ENCODE measurements at places on chromosomes 1 and 21.

DNA sequence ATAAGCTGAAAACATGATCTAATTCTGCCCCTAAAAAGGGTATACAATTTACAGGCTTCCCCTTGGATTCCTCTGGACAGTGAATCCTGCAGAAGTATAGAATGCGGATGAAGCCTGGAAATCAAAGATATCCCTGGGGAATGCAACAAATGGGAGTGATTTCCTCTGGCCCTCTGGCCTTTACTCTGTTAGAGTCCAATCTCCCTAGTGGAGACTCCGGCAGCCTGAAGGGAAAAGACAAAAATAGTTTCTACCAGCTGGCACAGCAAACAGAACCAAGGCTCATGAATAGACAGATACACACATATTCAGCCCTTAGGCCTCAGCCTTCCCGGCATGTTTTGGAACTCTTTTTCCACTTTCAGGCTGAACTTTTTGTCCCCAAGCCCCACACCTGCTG lies 3.9 kb upstream of the LRRC52 start:
- no peak for DNase-seq

DNA sequence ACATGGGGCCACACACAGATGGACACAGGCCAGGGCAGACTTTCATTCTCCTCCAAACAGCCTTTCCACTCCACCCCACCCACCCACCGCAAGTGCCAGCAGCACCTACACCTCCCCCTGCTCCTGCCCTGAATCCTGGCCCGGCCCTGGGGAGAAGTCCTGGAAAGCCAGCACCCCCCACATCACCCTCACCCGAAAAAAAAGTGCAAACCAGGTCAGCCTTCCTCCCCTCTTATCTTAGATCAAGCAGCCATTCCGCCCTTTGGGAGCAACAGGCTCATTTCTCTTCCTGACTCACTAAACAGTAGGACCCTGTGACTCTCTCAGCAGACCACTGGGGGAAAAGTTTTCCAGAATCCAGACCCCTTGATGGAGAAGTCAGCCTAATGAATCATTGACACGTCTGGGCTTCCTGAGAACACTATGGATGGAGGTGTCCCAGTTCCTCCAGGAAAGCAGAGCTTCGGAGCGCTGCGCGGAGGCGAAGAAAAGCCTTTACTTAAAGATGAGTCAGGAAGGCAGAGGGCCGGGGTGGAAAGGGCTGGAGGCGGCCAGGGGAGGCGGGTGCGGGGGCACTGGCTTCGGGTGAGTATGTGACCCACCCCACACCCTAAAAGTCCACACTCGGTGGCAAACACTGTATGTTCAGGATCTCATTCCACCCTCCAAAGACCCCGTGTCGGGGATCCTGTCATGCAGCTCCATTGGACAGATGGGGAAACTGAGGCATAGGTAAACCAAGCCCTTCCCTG lies 588.7 kb downstream of the MATN1 start:
- no peak for DNase-seq

- DNase-seq: peak; percentile 99
Measured at GRCh38 chr1:200483491-200484143, 73.8 kb upstream of the ZNF281 start.

DNA sequence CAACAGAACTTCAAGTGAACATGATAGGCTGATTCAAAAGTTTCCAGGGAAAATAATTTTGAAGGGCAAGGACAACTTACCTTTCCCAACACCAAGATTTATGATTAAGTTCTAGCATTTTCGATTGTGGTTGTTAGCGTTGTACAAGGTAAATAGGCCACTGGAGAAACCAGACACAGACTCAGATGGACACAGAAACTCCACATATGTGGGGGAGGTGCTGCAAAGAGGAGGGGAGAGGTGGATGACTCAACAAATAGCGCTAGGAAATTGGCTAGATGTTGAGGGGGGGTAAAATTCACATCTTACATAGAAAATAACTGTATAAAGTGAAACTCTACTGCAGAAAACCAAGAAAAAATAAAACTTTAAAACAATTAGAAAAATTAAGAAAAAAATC lies 564.4 kb downstream of the MATN1 start:
- DNase-seq: no peak

- DNase-seq: no peak
Measured at GRCh38 chr1:95201905-95202304, 32.1 kb upstream of the RWDD3 start.

- DNase-seq: no peak
Measured at GRCh38 chr21:43976661-43977060, 35.4 kb upstream of the TRAPPC10 start.

DNA sequence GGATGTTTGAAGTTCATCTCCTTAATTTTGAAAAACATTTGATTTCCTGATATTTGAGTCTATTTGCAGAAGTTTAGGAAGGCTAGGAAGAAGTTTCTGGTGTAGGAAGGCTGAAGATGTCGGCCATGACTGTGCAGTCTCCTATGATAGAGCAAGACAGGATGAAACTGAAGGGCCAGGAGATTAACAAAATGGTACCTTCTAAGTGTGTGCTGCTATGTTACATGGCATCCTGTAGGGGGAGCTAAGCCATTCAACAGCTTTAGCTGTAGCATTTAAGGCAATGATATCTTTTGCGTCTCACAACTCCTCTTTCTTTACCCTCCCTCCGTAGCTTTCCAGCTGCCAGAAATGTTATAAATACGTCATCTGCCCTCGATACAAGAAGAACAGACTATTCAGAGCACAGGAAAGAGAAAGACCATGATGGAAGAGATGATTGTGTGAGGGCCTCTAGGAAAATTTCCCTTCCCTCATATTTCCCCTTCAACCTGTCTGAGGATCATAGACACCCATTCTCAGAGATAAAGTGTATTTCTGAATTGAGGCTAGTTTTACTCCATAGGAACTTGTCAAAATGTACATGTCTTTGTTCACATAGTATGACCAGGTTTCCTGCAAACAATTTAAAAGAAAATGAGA lies 61.1 kb downstream of the XCL1 start:
- DNase-seq: no peak

- DNase-seq: no peak
Measured at GRCh38 chr1:22257290-22258275, 114.7 kb upstream of the WNT4 start.

DNA sequence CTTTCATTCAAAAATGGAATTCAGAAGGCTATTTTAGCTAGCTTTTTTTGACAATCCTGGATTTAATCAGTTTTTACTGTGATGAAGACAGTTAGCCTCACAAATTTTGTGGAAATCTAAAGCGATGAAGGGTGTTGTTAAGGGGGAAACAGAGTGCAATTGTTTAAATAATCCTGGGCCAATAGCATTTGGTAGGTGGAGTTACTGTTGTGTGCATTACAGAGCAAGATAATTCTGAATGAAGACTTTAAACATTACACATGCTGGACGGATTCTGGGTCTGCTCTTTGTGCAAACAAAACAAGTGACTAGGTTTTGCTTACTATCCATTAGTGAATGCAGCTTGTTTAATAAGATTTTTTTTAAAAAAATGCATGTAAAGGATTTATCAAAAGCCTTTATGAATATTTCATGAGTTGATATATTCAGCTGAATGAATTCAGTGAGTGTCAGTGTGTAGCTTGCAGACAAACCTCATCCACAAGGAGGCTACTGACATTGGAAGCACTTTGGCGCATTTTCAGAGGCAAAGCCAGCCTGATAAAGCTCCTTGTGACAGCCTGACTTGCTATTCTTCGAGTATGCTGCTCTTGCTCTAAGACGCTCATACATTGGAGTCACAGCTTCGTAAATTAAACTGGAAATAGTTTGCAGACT lies 199.6 kb downstream of the PDE4B start:
- no peak for DNase-seq

GRCh38 chr1:227899141-227899819 lies 48.5 kb downstream of the WNT9A start:
- DNase-seq: no peak

- DNase-seq: no peak
Measured at GRCh38 chr1:32623775-32624174, 26.6 kb downstream of the ZBTB8OS start.

DNA sequence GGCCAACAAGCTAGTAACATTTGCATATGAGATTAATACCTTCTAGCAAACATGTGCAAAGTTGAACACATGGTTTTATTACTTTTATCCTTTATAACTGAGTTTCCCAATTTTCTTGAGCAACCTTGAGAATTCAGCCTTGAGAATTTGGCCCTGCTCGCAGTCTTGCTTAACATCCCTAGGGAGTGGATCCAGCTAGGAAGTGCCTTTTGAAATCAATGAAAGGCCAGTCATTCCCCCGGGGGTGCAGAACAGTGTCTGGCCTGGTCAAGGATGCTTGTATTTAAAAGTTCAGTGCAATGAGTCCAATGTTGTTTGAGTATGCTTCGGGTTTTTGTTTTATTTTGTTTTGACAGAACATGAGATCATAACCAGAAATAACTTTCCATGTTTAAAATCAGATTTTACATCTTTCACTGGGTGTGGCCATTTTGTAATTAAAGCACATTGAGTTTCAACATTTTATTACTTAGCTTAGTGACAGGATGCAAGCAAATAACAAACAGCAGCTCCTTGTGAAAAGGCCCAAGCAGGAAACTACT lies 16.7 kb downstream of the PALMD start:
- DNase-seq: peak; percentile 96

DNA sequence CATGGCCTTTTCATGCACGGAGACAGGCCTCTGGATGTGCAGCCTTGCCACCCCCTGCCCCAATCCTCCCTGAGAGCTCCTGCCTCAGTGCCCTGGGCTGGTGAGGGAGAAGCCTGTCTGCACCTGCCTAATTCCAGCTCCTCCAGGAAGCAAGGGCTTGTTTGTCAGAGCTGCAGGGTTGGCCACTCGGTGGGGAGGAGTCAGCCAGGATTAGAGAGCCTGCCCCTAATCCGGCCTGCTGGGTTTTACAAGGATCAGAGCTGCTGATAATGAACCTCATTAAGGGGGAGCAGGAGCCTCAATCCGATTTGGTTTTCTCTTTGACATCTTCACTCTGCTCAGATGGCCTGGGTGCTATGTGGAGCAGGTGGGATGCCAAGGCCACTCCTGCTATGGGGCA lies 31.9 kb upstream of the LHX4 start:
- no peak for DNase-seq

DNA sequence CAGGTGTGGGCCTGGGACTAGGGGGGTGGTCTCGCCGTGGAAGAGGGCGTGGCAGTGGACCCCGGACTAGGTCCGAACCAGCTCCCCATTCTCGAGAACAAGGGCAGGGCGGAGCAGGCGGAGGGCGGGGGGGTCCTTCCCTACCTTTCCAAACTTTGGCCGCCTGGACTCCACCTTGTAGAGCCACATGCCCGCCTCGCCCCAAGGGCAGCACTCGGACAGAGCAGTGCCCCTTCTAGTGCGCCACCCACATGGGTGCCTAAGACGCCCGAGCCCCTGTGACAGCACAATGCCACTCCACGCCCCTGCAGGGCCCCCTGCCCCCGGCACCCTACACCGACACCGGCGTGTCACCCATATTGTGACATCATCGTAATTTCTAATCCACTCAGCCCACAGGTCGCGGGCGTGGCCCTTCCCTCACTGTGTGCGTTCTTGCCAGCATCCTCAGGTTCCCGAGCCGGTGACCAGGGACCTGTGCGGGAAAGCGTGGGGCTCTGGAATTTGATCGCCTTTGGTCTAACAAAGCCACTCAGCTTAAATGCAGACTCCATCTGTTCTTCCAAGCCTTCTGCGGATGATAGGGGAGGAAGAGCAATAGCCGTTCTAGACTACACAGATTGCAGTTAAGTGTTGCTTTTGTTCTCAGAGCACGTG lies 553 bp upstream of the STMN1 start:
- DNase-seq: no peak

DNA sequence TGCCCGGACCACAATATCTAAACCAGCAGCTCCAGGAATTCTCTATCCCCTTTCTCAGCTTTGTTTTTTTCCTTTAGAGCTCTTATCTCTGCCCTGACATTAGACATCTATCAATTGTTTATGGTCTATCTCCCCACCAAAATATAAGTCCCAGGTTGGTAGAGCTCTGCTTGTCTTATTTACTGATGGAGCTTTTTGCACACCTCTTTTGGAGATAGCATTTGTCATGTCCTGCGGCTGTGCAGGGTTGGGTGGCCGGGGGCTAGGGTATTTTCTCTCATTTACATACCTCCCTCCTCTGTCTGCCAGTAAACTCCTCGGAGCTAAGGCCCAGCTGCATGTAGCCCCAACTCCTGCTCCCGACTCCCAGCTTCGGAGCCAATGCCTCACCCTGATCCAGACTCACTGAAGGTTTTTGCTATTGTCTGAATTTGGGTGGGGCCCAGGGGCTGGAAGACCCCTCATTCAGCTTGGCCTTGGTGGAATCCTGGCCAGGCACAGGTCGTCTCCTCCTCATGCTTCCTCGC lies 11.1 kb upstream of the PDE9A start:
- no peak for DNase-seq

DNA sequence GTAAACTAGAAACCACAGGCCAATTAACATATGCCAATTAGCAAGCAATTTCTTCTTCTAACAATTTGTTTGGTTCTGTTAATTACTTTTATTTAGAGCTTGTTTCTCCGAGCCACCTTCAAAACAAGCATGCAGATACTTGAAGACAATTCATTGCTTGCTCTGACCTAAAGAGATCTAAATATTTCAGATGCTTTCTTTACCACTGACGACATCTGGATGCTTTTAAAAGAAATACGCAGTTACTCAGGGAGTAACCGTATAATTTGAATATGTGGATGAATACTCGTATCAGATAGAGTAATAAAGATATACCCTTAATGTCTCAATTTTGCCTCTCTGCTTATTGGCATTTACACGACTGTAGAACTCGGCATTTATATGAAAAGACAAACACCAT lies 390.0 kb downstream of the DISC1 start:
- DNase-seq: no peak
